Muscle of arm (tissue), 14 donors: ENCODE measurements at places on chromosomes 2 and 18. TPM values are rescaled to one million over a fixed set of nuclear protein-coding genes. Genes with fewer than 3 reads are reported as not detected.

GRCh38 chr2:28956890-28957289, 24.2 kb upstream of the TOGARAM2 start:
- DNase-seq: no peak

GRCh38 chr2:229380101-229380625, 109.1 kb upstream of the PID1 start:
- no peak for DNase-seq

- DNase-seq: no peak
These were observed 272.5 kb upstream of the PXDN start for GRCh38 chr2:2016651-2017311.

GRCh38 chr18:59502274-59503175, 143.5 kb upstream of the LMAN1 start:
- DNase-seq: peak; percentile 82

GRCh38 chr18:39172695-39173421, 1607.3 kb upstream of the CELF4 start:
- no peak for DNase-seq

- no peak for DNase-seq
These were observed 181.8 kb downstream of the PHLPP1 start for GRCh38 chr18:62897153-62897552.

GRCh38 chr2:118805064-118805690, 42.3 kb downstream of the EN1 start:
- no peak for DNase-seq

DNA sequence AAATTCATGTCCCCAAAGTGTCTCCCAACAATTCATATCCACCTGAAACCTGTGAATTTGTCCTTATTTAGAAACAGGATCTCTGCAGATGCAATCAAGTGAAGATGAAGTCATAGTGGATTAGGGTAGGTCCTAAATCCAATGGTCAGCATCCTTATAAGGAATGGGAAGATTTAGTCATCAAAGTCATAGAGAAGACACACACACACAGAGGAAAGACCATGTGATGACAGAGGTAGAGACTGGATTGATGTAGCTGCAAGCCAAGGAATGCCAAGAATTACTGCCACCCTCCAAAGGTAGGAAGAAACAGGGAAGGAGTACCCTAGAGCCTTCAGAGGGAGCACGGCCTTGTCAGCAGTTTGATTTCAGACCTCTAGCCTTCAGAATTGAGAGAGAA, 17.7 kb downstream of the ADD2 start:
- no peak for DNase-seq

DNA sequence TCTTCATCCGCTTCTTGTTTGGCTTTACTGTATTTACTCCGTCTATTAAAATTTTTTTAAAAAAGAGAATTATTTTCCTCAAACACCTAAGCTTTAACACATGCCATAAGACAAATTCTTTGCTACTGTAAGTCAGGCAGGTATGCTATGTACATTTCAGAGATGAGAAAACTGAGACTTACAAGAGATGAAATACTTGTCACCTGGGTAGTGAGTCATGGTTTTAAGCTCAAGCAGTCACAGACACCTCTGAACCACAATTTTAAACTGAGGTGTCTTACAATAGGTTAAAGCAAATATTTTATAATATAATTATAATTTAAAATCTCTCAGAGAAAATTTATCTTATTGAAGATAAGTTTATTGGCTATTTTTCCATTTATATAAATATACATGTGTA, 126.0 kb downstream of the EPHA4 start:
- no peak for DNase-seq

GRCh38 chr2:33505966-33506365, 29.5 kb downstream of the RASGRP3 start:
- DNase-seq: no peak

- no peak for DNase-seq
These were observed 4.1 kb downstream of the FIGN start for GRCh38 chr2:163731735-163732134.

DNA sequence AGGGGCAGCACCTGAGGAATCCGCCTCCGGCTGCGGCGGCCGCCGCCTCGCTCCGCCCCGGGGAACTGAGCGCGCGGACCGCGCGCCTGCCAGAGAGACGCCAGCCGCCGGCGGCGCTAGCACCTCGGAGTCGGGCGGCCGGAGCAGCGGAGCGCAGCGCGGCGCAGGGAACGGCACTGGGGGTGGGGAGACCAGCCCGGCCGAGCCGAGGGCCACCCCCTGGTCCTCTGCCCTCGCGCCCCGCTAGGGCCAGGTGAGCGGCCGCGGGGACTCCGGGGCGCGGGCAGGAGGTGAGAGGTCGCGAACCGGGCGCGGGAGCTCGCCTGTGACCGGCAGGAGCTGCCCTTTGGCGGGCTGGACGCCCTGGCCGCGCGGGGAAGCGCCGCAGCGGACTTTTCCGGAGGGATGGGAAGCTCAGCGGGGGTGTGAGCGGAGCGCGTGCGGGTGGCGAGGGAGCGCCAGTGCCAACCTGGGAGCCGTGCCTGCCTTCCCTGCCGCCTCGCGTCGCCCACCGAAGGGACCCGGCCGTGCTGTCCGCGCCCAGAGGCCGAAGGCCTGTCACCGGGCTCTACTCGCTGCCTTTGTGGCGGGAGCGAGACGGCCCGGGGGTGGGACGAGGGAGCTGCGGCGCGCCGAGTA, at the start of gene GREB1L:
TSS of gene GREB1L (plus strand) at position 92 of the 639 bp plus-strand sequence. CDS start 141,287 bp downstream, outside the sequence.
- DNase-seq: peak; percentile 21

- DNase-seq: no peak
These were observed 29.0 kb upstream of the GIGYF2 start for GRCh38 chr2:232667989-232668583.

The CCL20 gene
- polyA plus RNA-seq: 1.1 TPM

The RSAD2 gene
- not detected for polyA plus RNA-seq

The SLC16A14 gene
- 3.4 TPM for polyA plus RNA-seq

The RASGRP3 gene
- polyA plus RNA-seq: 23.7 TPM

The GKN2 gene
- not detected for polyA plus RNA-seq

The DSG4 gene
- polyA plus RNA-seq: not detected
